SW480 (cell line): ENCODE measurements at places on chromosomes 2 and 18.

- peak; percentile 51 for DNase-seq
Observed at GRCh38 chr2:170235860-170236679, 58.1 kb downstream of the MYO3B start.

DNA sequence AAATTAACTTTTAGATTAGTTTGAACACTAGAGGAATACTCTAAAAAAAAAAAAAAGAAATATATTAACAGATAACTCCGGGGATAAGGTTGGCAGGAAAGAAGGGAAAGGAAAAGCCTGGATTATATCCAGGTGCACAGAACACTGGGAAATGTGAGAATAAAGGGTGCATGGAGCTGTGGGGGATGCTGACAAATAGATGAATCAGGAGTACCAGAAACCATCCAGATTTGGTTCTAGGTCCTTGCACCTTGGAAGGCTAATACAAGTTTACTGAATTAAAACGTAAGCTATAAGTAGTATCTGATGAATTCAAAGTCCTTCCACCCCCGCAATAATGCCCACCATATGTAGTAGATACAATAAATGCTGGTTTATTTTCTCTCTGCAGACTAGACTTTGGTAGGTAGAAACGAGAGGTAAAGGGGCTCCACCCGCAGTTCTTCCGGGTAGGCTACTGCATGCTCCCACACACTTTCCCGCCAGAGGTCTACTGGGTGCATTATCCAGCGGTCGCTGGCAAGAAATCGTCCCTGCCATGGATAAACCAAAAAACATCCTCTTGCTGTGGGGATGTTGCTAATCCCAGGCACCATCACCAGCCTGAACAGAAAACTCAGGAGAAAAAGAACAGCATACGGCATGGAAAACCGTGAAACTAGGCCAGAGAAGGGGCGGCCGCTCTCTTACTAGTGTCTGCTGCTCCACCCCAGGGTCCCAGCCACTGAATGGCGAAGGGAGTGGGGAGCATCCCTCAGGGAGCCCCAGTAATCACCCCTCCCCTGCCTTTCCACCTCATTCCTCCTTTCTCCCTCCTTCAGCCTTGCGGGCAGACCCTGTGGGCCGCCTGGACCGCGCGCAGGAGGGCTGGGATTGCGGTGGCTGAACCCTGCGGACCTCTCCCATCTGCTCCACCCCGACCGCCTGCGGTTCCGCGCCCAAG is 1.5 kb downstream of the CNRIP1 start:
- no peak for DNase-seq

DNA sequence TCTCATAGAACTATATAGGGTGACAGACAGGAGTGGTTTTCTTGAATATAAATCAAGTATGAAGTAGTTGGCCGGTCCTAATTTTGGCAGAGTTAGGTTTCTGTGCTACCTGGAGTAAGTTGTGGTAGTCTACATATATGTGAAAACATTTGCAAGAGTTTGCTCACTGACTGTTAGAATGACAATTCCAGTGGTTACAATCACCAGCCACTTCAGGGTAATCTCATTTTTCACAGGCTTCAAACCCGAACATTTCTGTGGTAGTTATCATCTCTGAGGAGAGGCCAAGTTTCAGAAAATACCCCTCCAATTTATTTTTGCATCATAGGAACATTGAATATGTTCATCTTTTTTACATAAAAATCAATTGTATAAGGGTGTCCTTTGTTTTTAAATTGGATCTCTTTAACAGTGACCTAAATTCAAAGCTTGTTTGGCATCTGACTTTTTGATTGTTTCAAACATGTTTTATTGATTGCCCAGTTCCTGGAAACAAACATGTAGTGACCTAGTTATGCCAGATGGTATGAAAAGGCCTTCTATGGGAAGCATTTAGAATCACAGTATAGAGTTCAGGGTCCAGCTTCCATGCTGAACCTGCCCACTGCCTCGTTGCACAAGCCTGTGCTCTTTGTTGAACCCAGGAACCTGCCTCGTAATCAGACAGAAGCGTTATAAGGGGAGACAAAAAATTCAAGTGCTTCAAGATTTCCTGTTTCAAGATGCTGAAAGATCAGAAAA is 250.6 kb downstream of the LTBP1 start:
- no peak for DNase-seq

DNA sequence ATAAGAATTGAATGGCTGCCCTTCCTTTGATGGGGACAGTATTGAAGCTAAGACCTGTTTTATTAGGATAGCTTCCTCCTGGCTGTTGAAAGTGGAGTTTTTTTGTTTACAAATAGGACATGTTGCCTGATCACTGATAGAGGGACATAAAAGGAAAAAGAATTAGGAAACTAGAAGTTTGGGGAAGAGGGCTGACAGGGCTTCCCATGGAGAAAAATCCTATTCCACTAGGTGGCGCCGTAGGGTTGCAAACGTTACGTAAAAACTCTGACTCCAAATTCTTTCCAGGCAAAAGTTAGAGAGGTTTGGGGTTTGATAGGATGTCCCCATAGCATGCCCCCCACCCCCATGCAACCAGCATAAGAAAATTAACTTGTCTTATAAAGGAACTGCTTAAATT is 11.1 kb upstream of the RBFA start:
- DNase-seq, result no peak

DNA sequence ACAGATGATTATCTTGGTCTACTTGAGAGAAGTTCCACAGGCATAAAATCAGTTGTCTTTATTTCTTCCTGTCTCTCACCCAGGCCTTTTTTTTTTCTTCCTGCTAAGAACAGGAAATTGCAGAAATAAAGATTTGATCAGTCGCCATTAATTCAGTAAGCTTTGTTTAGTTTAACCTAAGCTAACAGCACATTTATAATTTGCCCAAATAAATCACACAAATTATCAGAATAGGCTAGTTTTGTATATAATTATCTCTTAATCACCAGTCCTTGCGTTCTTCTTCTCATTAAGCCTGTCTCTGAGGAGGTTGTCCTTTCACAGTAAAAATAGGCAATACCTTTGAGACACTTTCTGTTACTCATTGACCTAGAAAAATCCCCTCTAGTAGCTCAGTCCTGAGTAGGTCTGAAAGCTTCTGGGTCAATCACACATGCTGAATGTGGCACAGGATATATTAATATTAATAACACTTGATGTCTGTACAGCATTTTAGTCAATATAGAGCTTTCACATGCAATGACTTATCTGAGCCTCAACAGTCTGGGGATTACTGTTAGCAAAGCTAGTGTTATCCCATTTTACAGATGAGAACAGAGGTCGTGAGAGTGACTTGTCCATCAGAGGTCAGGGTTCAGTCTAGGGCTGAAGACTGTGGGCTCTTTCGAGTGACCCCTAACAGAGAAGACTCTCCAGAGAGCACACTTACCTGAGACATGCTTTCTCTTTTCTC is 11.2 kb upstream of the STK17B start:
- DNase-seq, result no peak

DNA sequence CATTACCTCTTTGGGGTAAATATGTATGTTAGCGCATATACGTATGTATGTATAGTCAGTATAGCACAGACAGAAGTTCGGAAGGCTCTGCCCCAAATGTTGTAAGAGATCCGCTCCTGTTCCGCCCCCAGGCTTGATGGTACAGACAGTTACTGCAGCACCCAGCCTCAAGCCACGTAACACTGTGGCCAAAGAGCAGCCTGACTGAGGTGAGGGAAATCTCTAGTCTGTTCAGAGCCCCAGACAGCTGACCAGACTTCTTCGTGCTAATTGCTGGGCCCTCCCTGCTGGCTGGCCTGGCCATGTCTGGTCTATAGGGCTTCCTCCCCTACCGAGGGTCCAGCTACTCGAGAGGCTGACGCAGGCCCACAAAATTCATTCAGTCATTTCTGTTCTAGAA is 7.8 kb downstream of the CRACDL start:
- DNase-seq, result no peak

DNA sequence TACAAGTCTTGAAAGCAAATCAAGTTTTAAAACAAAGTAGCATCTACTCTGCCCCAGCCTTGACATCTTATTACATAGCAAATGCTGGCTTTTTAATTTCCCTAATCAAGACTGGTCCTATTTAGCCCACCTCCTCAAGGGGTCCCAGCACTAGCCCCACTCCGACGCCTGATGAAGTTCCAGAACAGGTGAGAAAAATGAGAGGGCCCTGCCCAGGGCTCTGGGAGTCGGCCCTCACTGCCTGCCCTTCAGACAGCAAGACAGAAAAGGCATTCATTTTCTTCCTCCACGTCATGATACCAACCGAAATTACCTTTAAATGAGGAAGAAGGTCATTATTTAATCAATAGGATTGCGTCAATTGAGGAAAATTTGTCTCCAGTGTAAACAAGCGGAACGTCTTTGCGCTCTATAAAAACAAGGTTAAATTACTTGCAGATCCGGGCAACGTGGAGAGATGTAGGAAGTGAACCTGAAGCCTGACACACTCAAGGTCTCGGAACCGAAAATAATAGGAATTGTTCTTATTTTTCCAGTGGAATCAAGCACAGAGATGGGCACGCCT is 170.6 kb upstream of the PKDCC start:
- no peak for DNase-seq

DNA sequence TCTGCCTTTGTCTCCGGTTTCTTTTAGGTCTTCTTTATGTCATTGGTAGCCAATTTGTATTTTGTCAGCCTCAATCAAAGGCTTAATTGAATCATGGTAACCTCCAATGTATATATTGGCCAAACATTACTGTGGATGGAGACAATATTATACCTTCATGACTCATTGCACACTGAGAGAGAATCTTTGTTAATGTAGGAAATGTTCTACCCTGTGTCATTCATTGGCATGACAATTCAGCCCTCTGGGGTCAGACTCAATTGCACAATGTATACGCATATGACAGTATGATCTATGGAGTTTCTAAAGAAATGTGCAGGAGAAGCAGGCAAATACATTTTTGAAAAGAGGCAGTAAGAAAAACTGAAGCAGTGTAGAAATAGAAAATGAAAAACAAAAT is 162.6 kb downstream of the PDE11A start:
- no peak for DNase-seq

GRCh38 chr2:44748-45341 is 1.5 kb downstream of the FAM110C start:
- DNase-seq, result no peak

GRCh38 chr2:96847586-96847985 is 3.8 kb upstream of the ANKRD23 start:
- no peak for DNase-seq

GRCh38 chr2:201901786-201902185 is 95.4 kb downstream of the CDK15 start:
- DNase-seq, result no peak
